ENCODE measurements at places on chromosomes 6 and 20.

GRCh38 chr20:19907326-19908056 lies 109.7 kb upstream of the NAA20 start:
- DNase-seq = no peak

- peak; percentile 72 for DNase-seq
Observed at GRCh38 chr20:35617397-35618262, 2.0 kb downstream of the SPAG4 start.

GRCh38 chr6:147389463-147389862 lies 119.0 kb upstream of the SAMD5 start:
- no peak for DNase-seq

DNA sequence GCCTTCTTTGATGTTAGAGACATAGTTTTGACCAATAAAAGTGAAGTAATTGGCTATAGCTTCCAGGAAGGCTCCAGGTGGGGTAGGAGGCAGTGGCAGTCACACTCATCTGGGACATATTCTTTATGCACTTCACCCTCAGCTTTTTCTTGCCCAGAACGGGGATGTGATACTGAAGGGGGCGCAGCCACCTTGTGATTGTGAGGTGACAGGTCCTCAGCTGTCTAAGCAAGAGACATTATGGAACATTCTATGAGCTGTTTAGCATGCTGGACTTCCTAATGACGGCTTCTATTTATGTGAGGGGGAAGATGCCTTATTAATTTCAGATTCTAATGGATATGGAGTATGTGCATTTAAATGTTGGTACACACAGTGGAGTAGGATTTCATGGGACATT lies 151.3 kb upstream of the ZFP64 start:
- DNase-seq = no peak

DNA sequence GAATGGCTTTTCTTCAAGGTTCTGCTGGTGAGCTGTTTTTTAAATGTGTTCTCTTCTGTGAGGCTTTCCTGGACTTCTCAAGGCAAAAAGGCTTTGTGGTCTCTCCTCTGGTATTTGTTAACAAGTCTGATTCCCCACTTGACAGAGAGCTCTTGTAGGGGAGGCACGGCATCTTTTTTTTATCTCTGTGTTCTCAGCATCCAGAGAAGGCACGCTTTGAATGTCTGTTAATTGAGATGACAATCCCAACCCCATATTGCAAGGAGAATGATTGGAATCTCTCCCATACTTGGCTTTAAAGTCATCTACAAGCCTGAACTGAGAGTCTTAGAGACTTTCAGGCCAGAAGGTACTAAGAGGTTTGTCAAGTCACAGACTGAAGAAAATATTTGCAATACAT lies 22.6 kb downstream of the EDN1 start:
- DNase-seq = no peak

GRCh38 chr6:169265486-169266131 lies 12.0 kb upstream of the THBS2 start:
- DNase-seq = no peak

GRCh38 chr20:48828734-48829460 lies 1.1 kb upstream of the PREX1 start:
- no peak for DNase-seq

- peak; percentile 52 for DNase-seq
Observed at GRCh38 chr20:44967207-44967807, 995 bp downstream of the STK4 start.

DNA sequence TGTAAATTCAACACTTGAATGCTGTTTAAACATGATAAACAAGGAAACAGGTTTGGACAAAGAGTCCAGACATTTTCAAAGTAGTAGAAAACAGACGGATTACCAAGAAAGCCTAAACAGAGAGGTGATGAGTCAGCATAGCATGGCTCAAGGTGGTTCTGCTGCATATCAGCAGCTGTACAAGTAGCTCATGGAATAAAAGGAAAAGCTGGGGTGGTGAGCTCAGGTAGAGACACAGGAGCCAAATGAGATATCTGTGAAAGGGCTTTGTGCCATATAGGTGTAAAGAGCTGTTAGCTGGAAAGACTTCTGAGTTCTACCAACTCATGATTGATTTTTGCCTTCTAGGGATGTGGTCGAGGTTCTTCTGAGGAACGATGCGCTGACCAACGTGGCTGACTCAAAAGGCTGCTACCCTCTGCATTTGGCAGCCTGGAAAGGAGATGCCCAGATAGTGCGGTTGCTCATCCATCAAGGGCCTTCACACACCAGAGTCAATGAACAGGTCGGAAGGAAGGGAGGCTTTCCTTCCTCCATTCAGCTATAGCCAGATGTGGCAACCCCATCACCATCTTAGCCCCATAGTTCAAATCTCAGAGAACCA lies 80.7 kb downstream of the ANKS1A start:
- no peak for DNase-seq

GRCh38 chr6:134517145-134517658 lies 199.3 kb upstream of the SGK1 start:
- no peak for DNase-seq

GRCh38 chr6:105785066-105785811 lies 300.9 kb upstream of the PRDM1 start:
- DNase-seq = no peak

DNA sequence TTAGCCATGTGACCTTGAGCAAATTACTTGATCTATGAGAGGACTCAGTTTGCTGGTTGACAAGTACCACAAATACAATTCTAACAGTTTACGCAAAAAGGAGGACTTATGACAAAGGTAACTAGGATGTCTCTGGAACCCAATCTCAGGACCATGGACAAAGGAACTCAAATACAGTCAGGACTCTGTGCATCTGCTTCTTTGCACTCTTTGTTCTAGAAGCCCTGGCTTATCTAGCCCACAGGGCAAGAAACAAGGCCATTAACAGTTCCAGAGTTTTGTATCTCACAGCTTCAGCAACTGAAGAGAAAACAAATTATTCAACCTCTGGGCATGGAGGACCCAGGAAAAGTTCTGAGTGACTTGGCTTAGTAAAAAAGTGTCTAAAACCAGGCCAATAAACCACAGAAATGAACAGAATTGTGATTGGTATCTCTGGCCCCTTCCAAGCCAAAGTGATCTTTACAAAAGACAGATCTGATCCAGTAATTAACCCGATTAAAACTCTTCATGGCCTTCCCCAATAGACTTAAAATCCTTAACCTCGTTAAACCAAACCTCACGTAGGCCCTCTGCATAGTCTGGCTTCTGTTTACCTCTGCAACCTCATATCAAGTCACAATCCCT lies 5.9 kb downstream of the WASF1 start:
- no peak for DNase-seq

DNA sequence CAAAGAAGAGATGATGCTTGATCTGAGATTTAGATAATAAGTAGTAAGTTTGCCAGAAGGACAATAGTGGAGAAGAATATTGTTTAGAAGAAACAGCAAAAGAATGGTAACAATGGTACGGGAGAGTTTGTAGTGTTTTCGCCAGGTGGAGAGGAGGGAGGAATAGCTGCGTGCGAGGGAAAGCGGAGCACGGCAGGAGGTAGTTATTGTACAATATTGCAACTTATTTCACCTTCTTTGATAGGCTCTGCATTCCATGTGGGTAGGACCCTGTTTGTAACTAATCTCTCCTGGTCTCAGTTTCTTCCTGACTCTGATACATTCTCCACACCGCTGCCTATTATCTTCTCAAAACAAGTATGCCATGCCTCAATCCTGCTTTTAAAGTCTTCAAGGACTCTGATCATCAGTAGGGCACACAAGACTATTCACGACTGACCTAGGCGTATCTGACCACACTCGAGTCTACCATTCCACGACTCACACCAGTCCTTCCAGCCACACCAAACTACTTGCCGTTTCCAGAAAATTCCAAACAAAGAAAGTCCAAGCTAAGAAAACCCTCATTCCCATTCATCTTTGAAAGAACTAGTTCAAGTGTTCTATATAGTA lies 1.1 kb downstream of the PPIL4 start:
- no peak for DNase-seq

DNA sequence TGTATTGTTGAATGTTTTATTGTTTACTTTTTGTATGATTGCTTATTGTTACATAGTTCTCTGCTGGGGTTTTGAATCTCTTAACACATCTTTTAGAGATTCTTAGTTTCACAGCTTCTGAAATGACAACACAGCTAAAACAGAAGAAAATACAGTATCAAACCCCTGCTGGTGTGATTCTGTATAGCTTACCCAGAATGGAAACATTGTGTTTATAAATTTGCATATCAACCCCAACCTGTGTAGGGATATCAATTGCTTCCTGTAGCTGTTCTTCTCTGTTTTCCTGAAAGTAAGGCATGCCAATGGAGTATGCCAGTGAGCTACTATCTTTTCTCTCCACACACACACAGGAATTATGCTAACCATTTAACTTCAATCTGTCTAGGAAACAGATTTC lies 64.3 kb upstream of the ID4 start:
- no peak for DNase-seq

- DNase-seq = no peak
Observed at GRCh38 chr6:123017104-123017682, 21.2 kb downstream of the CLVS2 start.

GRCh38 chr6:166627875-166628801 lies 1.1 kb upstream of the RPS6KA2 start:
- peak; percentile 65 for DNase-seq

- no peak for DNase-seq
Observed at GRCh38 chr6:70309243-70309642, 6.4 kb upstream of the COL9A1 start.

All from CD4-positive, alpha-beta memory T cell (primary cell).